ENCODE measurements at places on chromosomes 12 and 14. TPM values are rescaled to one million over a fixed set of nuclear protein-coding genes. Genes with fewer than 3 reads are reported as not detected.

DNA sequence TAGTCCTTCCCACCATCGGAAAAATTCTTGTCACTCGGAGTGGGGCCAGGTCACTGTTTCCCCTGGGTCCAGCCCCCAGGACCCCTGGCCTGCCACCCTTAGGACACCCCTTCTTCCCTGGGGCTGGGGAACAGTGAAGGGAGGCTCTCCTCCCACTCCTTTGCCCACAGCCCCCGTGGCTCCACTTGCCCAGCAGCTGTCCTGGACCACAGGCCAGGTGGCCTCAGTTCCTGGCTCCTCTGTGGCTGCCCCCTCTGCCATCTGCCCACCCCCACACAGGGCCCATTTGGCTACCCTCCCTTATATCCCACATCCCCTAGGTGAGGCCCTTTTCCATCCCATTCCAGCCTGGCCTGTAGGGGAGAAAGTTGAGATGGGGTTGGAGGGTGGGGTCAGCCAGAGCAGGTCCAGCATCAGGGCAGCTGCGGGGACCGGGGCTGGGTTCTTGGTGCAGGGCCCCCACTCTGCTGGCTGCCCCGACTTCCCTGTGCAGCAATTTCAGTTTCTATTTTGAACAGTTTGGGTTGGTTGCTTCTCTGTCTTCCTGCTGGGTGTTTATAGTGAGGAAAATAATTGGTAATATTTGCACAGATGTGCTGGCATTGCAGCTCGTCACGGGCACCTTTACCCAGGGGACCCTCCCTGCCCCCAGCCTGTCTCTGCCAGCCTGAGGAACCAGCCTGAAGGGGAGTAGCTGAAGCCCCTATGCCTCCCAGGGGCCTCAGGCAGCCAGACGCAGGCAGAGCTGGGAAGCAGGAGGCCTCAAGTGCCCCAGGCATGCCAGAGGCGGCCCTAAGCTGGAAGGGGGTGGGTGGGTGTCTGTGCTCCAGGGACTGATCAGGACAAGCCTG, 23.4 kb downstream of the SYNDIG1L start:
- DNase-seq, result peak; percentile 57

GRCh38 chr12:138898-139534, 72.4 kb downstream of the IQSEC3 start:
- DNase-seq, result no peak

GRCh38 chr12:3884671-3885070, 11.5 kb upstream of the PARP11 start:
- no peak for DNase-seq

DNA sequence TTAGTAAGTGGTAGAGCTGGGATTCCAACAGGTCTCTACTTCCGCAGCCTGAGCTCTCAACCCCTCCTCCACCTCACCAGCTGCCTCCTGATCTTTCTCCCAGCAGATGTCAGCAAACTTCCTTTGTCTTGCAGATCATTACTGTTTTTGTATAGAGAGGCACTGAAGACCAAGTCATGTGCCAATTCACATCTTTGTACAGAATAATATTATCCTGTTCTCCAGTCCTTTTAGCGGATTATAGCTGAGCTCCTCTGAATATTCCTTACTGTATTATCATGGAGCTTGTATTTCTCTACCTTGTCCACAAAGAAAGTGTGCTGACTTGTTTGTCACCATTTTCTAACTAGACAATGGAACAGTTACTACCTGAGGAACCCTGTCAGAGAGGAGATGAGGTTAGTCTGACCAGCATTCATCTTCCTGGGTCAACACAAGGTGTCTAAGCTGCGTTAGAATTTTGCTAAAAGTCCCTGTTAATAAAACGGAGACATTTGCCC, 142.3 kb upstream of the ARHGAP5 start:
- no peak for DNase-seq

DNA sequence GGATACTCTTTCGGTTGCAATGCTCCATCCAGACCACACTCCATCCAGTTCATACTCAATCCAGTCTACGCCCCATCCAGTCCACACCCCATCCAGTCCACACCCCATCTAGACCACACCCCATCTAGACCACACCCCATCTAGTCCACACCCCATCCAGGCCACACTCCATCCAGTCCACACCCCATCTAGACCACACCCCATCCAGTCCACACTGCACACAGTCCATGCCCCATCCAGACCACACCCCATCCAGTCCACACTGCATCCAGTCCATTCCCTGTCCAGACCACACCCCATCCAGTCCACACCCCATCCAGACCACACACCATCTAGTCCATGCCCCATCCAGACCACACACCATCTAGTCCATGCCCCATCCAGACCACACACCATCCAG, 116.0 kb upstream of the RTL1 start:
- no peak for DNase-seq

GRCh38 chr12:124916374-124917134, 2.1 kb upstream of the UBC start:
- peak; percentile 68 for DNase-seq

GRCh38 chr14:44053422-44053821, 453.7 kb downstream of the FSCB start:
- no peak for DNase-seq

DNA sequence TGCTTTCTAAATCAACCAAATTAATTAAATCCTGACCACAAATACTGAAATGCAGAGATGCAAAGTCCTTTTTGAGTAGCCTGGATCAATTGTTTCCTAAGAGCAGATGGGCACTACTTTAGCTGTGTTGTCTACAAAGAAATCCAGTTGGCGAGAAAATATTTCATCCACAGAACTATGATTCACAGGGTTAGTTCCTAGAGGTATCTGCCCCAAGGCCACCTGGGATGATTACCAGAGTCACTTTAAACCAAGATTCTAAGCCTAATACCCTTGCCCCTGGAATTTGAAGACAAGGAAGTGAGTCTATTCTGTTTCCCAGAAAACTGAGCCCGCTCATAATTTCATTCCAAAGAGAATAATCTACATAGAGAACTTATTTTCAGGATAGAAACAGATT, 198.4 kb downstream of the PPM1H start:
- DNase-seq, result no peak

DNA sequence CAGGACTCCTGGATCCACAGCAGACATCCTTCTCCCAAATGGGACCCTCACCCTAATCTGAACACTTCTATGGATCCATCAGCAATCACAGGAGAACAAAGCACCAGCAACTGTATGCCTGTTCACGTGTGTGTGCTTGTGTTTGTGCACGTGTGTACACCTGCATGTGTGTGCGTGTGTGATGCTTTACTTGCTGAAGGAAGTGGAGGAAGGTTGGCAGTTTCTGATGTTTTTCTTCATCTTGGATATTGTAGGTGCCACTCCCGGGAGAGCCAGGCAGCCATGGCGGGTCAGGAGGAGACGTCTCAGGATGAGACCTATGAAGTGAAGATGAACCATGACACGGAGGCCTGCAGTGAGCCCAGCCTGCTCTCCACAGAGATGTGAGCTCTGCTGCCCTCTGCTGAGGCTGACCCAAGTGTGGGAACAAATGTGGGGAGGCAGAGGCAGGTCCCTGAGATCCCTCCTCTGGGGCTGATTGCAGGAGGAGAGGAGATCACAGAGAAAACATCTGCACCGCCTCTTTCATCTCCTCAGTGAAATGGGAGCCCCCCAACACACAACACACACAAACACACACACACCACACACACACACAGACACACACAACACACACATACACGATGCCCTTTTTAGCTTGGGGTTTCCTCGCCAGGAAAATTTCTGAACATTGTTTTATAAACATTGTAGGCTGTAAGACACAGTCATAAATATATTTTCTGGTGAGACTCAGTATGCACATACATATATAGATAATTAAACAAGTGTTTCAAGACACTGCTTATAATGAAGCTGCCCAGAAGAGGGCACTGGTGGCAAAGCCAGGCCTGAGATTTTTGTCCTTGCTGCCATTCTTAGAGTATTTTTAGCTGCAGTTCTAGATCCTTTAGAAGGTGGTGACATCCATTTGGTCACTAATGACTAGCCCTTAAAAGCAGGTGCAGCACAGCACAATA, 112.2 kb upstream of the FKBP4 start:
- peak; percentile 55 for DNase-seq

- DNase-seq, result no peak
Observed at GRCh38 chr12:4943067-4943937, 33.6 kb downstream of the KCNA1 start.

GRCh38 chr14:103089386-103090335, 4.9 kb upstream of the EXOC3L4 start:
- DNase-seq, result no peak

PDZRN4 gene
- total RNA-seq, result 16.8 TPM

INSM2 gene
- total RNA-seq, result not detected

FOXG1 gene
- not detected for total RNA-seq

CLEC1B gene
- not detected for total RNA-seq

ZNF839 gene
- 23.3 TPM for total RNA-seq

Data from OCI-LY7 (cell line).